T follicular helper cell (primary cell): ENCODE measurements at places on chromosomes 3 and 15.

DNA sequence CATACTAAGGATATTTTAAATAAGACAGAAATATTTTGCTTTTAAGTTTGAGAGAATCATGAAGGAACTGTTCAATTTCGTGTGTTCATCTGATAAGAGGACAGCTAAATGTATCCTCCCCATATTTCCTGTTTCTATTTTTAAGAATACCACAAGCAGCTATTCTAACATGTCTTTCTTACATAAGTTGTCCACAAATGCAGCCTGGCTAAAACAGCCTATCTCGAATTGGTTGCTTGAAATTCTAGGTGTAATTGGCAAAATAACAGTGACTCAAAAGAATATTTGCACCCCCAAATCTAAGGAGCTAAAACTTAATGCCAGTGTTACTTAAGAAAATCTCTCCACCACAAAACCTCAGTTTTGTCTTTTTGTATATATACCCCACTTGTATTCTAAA is 35.0 kb downstream of the BTLA start:
- DNase-seq: no peak

DNA sequence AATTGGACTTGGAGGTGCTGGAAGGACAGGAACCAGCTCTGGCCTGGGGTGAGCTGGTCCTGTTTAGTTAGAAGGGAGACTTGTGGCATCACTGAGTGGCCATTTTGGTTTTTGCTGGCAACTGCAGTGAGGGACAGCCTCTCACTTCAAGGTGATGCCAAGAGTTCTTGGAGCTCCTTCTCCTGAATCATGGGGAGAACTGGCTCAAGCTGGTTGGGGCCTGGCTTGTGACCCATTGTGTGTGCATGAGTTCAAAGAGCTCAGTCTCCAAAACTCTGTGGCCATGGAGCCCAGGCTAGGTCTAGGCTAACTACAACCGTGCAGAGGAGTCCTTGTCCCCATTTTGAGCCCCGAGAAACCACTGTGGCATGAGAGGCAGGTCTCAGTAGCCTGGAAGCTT is 60.1 kb upstream of the ZNF148 start:
- DNase-seq: no peak

- DNase-seq: no peak
Measured at GRCh38 chr3:39485547-39485946, 18.1 kb downstream of the MOBP start.

- DNase-seq: no peak
Measured at GRCh38 chr15:100114100-100114499, 227.7 kb downstream of the ADAMTS17 start.

DNA sequence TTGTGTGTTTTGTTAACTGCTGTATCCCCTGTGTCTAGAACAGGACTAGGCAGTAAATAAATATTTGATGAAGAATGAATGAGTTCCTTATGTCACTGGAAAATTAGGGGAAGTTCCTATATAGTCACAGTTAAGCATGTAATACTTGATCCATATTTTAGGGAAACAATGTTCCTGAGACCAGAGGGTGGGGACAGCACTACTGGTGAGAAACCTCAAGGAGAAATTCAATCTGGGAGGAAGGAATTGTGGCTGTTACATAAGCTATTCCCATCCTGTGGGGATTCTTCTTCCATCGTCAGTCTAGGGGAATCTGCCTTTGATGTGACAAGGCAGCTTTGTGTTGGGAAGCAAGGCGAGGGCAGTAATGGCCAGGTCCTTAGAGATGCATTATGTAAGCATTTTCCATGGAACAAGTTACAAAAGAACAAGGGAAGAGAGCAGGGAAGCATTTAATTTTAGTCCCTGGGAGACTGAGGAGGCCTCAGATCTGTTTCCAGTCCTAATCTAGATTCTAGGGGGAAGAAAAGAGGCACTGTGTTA is 219.3 kb upstream of the TTC14 start:
- no peak for DNase-seq

DNA sequence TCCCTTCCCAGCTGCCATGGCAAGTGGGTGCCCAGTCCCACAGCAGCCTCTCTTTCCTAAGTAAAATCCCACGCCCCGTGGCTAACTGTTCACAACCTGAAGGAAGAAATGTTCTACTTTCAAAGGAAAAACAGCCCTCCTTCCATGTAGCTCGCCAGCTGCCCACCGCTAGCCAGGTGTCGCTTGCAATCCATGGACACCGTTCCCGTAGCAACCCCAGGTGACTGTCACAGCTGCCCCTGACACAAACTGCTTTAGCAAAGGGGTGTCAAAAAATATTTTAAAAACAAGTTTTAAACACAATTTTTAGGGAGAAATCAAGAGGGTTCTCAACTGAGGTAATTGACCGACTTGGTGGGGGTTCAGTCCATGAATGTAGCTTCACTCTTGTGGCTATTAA is 21.0 kb upstream of the CGNL1 start:
- DNase-seq: no peak

- no peak for DNase-seq
Measured at GRCh38 chr3:177835008-177835407, 637.7 kb upstream of the TBL1XR1 start.

DNA sequence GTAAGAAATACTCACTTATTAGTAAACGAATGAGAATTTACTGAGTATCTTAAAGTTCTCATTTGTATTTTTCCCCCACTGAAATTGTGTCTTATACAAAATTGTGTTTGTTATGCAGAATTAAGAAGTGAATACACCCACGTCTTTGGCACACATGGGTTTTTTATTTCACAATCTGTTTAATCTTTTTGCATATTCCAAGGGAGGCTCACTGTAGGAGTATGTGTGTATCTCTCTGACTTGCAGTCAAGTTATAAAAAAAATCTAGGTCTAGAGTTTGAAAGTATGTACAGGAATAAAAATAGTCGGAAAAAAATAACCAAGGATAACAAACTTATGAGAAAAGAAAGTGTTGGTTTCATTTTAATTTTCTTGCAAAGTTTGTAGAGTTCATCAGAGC is 255.2 kb downstream of the PDCD6IP start:
- no peak for DNase-seq

- no peak for DNase-seq
Measured at GRCh38 chr3:143078883-143079282, 40.7 kb upstream of the CHST2 start.

- no peak for DNase-seq
Measured at GRCh38 chr15:101039461-101039860, 120.3 kb downstream of the LRRK1 start.

DNA sequence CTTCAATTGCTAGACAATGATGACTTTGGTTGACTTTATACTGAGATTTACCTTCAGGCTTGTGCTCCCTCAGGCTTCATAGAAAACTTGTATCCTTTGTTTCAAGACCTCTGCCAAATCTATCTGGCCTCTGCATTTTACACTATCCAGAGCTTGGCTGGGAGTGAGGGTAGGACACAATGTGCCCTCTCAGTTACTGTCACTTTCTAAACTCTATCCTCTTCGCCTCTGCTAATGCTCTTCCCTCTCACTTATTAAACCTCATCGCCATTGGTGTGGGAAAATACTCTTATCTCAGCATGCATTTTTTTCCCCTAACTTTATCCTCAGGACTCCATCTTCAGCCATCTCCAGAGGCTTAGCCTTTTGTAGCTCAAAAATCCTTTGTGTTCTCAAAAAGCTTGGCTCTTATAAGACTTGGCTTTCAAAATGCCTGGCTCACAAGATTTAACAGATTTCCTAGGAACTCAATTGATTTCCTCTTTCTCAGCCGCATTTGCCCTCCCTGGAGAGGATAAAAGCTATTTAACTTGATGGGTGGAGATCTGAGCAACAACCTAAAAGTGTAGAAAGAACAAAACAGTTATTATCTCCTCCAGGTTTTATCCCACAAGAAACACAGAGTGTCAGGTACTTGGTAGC is 28.3 kb downstream of the SUCNR1 start:
- DNase-seq: no peak

GRCh38 chr15:89829616-89830440 is 15.2 kb upstream of the ANPEP start:
- no peak for DNase-seq

- DNase-seq: no peak
Measured at GRCh38 chr3:153783106-153783505, 338.1 kb upstream of the ARHGEF26 start.

- no peak for DNase-seq
Measured at GRCh38 chr3:107239703-107240102, 137.5 kb upstream of the CCDC54 start.

DNA sequence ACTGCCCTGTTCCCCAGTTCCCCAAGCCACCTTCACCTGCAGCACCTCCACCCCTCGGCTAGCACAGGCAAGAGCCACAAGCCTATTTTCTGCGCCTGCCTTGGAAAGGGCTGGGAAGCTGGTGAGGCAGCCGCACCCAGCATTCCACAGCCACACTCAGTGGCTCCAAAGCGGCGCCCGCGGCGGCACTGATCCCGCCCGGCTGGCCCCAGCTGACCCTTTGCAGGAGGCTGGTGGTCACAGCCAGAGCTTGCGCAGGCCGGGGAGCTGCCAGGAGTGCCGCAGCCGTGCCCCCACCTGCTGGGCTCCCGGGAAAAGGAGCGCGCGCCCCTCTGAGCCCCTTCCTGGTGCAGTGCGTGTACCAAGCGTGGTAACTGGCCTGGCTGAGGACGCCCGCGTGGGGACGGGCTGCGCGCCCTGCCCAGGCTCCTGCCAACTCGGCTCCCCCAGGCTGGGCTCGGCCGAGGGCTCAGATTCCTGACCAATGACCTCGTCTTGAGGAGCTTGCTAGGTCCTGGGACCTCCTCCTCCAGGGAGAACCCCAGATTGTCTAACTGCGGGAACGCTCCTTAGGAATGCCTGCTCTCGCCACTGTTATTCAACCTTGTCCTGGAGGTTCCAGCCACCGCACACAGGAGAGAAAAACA is 13.3 kb downstream of the GRAMD2A start:
- DNase-seq: no peak

DNA sequence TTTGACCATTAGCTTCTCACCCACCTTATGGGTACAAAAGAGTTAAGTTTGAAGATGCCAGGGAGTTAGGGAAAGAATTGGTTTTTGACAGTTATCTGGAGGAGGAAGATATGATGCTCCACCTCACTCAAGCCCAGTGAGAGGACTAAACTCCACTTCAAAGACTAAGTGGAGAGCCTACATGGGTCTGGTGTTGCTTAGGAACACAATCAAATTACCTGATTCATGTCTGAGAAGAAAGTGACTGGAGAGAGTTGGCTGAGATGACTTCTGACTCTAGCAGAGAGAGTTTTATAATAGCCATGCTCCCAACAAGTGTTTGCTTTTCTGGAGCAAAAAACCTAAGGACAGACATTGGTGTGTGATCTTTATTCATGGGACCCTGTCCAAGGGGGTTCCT is 43.3 kb downstream of the SUCNR1 start:
- no peak for DNase-seq

- DNase-seq: no peak
Measured at GRCh38 chr3:116067326-116067725, 378.0 kb downstream of the LSAMP start.

DNA sequence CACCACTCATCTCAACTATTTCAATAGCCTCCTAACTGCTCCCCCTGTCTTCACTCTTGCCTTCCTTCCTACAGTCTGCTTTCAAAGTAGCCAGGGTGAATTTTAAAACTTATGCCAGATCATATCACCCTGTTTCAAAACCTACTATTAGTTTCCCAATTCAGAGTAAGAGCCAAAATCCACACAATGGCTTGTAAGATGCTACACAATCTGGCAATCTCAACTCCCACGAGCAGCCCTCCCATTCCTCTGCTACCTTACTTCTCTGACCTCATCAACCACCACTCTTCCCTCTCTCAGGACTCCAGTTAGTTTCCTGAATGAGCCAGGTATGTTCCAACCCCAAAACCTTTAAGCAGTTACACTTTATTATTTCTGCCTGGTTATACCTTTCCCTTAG is 62.5 kb downstream of the VPS13C start:
- no peak for DNase-seq

DNA sequence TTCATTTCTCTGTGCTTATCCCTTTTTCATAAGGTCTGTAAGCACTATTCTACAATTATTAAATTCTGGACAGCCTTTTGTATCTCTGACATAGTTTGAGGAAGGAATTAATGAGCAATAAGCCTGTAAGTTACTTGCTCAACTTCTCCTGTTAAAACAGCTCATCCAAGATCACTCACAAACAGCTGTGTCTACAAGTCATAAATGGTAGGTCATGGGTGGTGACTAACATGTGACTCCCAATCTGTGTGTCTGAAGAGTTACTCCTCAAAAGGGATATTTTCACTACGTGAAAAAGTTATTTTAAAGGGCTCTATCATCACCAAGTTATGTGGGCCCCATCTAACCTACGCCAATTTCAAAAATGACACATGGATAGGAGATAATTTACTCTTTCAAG is 145.2 kb upstream of the CBLB start:
- DNase-seq: no peak

DNA sequence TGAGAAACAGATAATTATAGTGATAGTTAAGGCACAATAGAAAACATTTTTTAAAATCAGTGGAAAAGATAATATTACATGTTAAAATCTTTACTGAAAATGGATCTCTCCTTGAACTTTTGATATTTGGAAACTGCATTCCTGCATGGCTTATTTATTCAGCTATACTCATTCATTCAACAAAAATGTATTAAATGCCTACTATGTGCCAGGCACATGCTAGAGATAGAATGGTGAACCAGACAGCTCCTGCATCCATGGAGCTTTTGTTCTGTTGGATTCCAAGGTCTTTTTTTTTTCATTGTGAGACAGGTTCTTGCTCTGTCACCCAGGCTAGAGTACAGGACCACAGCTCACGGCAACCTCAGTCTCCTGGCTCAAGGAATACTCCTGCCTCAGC is 4.5 kb downstream of the PXK start:
- DNase-seq: no peak

DNA sequence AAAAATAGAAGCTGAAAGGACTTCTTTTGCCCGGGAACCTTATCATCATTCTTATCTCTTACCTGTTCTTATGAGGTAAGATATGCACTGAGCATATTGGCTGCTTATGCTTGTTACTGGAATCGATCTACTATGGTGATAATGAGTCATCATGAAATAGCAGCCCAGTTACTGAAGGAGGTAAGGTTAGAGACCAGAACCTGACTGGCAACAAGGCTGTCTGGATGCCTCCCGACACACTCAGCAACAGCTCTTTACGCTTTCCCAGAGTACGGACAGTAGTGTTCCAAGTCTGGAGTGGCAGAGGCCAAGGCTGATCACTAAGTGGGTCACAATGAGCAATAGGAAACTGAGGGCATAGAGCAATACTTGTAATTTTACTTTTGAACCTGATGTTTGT is 314.1 kb downstream of the NLGN1 start:
- no peak for DNase-seq

DNA sequence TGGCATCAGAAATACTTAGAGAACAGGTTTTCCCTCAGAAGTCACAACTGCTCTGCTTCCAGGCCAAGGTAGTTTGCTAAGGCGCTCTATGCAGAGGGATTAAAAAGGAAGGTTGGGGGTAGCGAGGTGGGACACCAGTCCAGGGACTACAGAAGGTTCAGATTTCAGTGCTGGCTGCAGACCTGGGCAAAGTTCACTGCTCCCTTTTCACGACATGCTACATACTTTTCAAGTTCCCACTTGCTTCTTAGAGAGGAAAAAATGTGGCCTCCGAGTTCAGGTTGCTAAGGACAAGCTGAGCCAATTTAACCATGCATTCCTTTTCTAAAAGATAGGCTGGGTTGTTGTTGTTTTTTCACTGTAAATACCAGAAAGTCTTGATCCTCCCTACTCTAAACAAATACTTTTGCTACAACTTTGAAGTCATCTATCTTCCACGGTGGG is 158.6 kb upstream of the NR2F2 start:
- DNase-seq: no peak
